ENCODE measurements at places on chromosomes 13 and 19.

DNA sequence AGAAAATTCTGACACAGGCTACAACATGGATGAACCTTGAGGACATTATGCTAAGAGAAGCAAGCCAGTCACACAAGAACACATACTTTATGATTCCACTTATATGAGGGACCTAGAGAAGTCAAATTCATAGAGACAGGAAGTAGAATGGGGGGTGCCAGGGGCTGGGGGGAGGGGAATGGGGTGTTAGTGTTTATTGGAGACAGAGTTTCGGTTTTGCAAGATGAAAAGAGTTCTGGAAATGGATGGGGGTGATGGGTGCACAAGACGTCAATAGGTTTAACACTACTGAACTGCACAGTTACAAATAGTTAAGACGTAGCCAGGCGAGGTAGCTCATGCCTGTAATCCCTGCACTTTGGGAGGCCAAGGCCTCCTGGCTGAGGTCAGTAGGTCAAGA, 3.5 kb upstream of the ZNF787 start:
- no peak for DNase-seq

- DNase-seq, result no peak
Observed at GRCh38 chr19:43726736-43727592, 11.1 kb downstream of the IRGC start.

DNA sequence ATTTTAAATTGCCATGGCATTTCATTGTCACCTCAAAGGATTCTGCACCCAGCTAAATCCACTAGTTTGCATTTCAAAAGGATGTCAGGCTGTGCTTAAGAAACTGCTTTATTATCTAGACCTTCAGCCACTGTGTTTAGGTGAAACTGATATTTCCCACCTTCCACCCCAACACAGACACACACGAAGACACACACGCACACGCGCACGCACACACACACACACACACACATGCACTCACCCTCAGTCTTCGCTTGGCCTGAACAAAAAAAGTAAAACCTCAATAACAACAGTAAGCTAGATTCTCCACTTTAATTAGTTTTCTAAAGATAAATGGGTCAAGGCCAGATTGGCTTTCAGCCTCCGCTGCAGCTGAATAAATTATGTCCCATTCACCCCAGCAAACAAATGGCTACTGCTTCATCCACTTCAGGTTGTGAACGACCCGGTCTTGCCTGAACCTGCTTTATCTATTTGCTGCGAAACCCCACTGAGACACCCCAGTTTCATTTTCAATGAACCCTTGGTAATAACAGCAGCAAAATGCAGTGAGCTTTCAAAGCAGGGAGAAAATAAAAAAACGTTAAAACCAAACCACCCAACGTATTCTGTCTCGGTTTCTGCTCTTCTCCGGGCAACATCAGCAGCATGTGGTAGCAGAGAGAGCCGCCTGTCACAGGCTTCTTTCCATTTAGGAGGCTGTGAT, 166.8 kb downstream of the DCT start:
- no peak for DNase-seq

GRCh38 chr19:28871099-28871725, 341.7 kb downstream of the UQCRFS1 start:
- no peak for DNase-seq

DNA sequence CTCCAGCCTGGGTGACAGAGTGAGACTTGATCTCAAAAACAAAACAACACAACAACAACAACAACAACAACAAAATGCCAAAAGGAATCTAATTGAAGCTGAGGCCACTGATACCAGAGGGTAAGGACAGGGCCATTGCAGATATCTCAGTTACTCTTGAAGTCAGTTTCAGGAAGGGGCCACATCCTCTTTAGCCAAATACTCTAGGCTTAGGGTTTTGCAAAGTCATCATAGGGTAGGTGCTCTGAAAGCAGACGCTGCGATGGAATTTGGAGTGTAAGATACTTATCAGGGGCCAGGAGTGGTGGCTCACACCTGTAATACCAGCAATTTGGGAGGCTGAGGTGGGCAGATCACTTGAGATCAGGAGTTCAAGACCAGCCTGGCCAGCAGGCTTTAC, 46.6 kb upstream of the UBAC2 start:
- no peak for DNase-seq

DNA sequence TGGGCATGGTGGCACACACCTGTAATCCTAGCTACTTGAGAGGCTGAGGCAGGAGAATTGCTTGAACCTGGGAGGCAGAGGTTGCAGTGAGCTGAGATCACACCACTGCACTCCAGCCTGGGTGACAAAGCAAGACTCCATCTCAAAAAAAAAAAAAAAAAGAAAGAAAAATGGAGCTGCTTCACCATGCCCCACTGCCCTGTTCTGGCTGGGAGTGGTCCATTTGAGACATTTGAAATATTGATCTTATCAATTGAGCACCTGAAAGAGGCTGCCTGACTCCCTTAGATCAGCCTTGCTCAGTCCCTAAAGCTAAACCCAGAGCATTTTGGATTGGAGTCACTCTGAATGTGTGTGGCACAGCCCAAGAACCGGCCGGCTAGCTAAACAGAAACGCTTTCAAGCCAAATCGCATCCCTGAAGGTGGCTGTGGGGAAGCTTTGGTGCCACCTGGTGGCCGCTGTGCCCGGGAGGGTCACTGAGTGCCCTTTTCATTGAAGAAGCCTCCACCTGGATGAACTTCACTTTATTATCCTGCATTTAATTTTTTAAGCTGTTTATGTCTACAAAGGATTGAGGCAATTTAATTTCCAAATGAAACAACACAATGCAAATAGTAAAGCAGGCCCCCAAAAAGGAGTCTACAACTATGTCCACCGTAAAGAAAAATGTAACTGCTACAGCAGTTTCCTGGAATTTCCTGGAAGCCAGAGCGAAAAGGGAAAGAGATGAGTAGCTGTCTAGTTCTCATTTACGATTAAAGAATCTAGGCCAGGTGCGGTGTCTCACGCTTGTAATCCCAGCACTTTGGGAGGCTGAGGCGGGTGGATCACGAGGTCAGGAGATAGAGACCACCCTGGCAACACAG, 53.1 kb upstream of the SERPINE3 start:
- DNase-seq, result peak; percentile 78

DNA sequence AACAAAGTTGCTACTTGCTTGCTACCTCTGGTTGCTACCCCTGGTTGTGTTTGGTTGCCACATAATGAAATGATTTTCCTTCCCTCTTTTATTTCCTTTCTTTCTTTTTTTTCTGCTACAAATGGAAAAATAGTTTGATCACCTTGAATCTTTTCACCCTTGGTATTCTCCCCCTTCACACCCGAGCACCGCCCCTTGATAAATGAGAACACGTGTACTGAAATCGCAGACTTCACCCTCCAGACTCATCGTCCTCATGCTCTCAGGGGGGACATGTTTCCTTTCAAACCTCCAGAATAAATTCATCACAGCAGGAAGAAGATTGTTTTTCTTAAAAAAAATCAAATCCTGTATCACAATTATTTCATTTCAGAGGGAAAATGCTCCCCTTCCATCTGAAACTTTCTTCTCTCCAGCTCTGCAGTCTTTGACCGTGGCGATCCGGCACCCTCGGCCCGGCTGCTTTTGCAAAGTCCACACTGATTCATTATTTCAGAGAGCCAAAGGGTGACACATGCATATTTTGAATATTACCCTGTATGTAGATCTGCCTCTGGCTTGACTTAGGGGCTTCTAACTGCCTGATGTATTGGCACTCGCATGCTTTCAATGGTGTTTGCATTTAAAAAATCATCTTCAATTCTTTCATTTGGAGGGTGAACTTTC, 222.6 kb upstream of the MAB21L1 start:
- no peak for DNase-seq

DNA sequence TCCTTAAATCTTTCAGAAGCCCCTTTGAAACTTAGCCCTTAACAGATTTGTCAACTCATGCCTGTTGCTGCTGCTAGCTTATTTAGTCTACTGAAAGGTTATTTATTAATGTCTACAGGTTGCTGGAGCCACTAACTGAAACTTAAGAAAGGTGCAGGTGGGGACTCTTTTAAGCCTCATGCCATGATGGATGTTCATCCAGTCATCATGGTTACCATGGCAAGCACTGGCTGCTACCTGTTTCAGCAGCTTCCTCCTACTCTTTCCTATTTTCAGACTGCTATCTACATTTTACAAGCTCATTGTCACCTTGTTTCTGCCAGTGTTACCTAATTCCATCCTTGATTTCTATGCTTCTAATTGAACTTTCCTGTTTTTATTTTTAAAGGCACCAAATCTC, 27.1 kb downstream of the DGKH start:
- DNase-seq, result no peak

DNA sequence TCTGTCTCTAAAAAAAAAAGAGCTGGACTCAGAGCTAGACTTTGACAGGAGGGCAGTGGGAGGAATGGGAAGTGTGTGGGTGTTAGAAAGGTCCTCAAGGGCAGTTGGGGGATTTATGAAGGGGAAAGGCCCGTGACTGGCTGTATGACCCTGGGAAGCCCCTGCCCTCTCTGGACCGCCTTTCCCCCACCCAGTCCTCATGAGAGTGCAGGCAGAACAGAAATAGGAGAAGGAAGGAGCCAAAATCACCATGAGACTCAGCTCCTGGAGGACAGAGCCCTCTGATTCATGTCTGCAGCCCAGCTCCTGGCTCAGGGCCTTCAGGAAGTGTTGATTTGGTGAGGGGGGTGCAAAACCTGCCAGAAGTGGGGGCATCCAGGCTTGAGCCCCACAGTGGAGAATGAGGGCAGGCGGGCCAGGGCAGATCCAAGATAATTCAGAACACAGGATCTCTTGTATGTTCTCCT, 8.7 kb upstream of the SMG9 start:
- DNase-seq, result no peak

GRCh38 chr19:16579381-16579780, 7.2 kb upstream of the SLC35E1 start:
- DNase-seq, result no peak

DNA sequence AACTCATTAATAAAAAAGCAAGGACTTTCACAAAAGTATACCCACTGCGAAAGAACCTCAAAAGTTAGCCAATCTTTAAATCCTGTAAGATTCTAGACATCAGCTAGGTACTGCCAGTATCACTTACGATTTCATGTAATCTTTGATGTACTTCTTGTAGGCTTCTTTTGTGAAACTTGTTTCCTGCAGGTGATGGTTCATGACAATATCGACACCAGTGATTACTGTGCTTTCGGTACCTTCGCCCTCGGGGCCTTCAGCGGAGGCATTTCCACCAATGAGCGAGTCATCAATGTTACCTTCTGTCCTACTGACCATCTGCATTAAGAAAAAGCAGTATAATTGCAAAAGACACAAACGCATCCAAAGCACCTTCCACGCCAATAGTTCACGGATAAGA, 1.1 kb downstream of the TPT1 start:
- DNase-seq, result no peak

DNA sequence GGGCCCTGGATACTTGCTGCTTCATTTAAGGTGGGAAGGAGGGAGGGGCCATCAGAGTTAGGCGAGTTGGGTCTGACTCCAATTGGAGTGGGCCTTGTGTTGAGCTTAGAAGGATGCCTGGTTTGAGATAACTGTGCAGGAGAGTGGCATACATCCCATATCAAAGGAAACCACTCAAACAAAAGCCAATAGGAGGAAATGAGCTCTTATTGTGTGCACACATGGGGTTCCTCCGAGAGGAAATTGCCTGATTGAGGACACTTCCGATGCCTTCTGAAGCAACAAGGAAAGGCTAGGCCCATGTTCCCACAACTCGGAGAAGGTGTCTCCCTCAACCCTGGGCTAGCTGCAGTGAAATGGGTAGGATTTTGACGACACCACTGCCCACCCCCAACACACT, 19.6 kb downstream of the MBNL2 start:
- no peak for DNase-seq

DNA sequence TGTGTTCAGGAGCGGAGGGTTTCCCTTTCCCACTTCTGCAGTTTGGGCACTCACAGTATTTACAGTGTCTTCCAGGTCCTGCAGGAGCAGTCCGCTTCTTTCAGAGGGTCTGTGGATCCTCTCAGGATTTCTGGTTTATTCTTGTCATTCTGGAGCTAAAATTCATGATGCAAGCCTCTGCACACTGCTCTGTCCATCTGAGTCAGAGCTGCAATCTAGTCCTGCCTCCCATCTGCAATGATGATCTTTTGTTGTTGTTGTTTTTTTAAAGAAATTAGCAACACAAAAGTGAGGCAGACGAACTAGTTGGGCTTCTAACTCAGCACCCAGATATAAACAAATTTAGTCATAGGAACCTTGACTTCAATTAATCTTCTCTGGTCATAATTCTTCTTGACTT, 86.5 kb downstream of the DLEU7 start:
- no peak for DNase-seq

DNA sequence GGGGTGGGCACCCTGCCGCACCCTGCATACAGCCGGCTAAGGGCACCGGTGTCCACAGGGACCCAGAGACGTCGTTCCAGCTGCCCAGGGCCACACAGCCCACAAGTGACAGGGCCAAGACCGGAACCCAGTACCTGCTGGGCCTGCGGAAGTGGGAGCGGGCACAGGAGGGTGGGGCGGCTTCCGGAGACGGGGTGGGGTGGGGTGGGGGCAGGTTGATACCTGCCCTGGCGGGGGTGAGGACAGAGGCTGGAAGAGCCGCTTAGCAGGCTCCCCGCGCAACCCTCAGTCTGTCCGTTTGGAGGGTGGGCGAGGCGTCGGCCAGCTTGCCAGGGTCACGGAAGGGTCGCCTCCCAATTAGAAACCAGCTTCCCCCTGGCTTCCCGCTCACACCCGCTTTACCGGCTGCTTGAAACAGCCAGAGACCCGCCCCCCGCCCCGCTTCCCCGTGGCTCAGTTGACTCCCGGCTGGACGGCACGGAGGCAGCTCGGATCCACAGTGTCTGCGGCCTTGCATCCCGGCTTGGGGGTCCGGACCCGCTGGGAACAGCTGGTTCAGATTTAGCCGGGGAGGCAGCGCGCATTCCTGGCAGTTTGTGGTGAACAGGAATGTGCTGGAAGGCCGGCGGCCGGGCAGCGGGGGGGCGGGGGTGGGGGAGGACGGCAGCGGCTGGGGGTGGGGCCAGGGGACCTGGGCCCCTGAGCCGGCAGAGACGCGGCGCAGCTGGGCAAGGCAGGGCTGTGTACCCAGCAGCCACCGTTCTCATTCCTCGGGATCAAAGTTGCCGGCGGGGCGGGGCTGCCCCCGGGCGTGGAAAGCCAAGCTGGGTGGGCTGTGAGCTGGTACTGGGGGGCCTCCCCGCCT, 1.9 kb downstream of the CNN2 start:
- DNase-seq, result peak; percentile 67

DNA sequence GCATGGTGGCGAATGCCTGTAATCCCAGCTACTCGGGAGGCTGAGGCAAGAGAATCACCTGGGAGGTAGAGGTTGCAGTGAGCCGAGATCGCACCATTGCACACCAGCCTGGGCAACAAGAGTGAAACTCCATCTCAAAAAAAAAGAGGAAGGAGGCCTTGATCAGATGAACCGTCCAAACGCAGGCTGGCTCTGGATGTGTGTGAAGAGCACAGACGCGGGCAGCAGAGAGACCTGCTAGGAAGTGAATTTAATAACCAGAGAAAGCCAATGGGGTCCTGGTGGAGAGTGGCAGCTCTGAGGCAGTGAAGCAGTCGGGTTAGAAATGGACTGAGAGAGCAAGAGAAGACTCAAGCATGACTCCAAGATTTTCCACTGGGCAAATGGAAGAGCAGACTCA, 136.5 kb downstream of the RNF17 start:
- no peak for DNase-seq
